ENCODE measurements at places on chromosomes 7 and 10. TPM values are rescaled to one million over a fixed set of nuclear protein-coding genes. Genes with fewer than 3 reads are reported as not detected.

- peak; percentile 90 for DNase-seq
Observed at GRCh38 chr10:95273393-95274312, 17.1 kb downstream of the PDLIM1 start.

DNA sequence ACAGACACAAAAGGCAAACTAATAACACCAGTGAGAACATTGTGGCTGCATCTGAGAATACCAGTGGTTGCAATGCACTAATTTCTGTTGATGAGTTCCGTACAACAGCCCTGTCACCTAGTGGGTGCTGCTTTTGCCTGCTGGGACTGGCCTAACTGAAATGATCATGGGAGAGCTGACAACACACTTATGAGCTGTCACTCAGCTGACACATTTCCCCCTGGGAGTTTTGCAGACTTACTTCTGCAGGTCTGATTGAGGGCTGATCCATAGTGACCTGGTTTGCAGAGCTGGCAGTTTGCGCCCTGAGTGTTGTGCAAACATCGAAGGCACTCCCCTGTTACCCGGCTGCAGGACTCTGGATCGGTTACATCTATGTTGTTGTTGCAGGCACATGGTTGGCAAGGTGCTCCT is 60.6 kb upstream of the LAMB1 start:
- DNase-seq: no peak

DNA sequence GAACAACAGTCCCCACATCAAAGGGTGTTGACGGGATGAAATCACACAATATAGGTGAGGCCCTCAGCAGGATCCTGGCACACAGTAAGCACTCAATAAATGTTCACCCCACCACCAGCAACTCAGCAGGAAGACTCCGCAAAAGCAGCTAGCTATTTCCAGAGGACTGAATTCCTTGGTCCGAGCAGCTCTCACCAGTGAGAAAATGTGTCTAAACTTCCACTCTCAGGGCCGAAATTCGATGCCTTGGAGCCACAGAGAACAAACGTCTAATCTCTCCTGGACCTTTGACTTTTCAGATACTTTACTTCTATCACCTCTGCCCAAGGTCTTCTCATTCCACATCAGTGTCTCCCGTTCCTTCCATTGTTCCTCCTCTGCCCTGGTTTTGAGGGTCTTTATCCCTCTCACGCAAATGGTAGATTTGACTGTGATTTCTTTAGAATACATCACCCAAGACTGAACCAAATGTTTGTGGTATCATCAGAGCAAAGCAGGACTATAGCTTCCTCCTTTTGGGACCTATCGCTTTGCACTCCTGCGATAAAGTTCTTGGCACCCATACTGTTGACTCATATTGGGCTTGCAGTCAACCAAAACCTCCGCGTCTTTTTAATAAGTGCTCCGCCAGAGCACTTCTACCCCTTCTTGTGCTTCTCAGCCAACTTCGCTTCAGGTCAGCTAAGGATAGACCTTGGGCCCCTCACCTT is 903 bp upstream of the NT5C2 start:
- no peak for DNase-seq

GRCh38 chr7:25831062-25831691 is 320.8 kb upstream of the NFE2L3 start:
- no peak for DNase-seq

- peak; percentile 80 for DNase-seq
Observed at GRCh38 chr7:75772081-75773077, at the start of gene CCL26. TSS of gene CCL26 (minus strand) at chr7:75772211. CDS start at chr7:75772176, 35 bp downstream.

GRCh38 chr7:53642361-53642760 is 606.9 kb downstream of the POM121L12 start:
- DNase-seq: no peak

- no peak for DNase-seq
Observed at GRCh38 chr10:104862-105565, 30.2 kb upstream of the ZMYND11 start.

DNA sequence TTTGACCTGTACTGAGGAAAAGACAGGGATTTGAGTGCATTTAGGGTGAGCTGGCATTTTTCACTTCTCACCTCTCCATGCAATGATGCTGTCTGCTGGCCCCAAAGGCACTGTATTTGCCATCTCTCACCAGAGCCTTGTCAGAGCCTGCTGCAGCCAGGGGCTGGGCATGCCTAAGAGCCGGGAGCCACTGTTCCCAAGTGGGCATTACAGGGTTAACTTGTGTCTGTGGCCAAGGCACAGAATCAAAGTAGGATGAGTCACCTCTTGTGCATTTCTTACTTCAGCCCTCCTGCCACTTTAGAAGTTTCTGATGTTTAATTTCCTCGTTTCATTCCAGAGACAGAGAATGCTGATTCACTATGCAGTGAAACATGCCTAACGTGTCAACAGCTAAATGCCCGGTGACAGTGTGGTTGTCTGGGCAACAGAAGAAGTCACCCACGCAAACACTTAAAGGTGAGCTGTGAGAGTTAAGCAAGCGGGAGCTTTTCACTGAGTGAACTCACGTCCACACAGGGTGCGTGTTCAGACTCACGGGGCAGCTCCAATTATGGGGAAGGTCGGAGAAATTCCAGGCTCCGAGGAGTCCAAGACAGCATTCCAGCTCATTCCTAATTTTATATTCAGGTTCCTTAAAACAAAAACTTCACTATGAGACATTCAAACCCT is 57.1 kb upstream of the IGFBP3 start:
- DNase-seq: peak; percentile 98

DNA sequence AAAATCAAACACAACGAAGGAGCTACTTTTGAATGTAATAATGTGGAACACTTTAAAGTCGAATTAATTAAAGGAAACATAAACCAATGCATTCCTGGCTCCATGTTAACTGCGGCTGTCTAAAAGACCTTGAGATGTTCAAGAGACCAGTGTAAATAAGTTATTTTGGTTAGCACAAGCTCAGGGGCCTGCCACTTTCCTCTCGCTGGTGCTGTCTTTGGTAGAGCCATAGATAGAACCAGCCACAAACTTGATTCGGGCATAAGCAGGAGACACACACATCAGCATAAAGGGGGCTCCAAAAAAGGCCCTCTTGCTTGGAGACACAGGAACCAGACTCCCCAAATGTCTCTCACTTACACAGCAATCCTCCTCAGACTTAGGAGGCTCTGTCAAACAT is 121.6 kb upstream of the TBX20 start:
- no peak for DNase-seq

The ACBD7 gene
- total RNA-seq: 6.7 TPM

Data from RPMI7951 (cell line).